ENCODE measurements at places on chromosomes 3 and 15.

DNA sequence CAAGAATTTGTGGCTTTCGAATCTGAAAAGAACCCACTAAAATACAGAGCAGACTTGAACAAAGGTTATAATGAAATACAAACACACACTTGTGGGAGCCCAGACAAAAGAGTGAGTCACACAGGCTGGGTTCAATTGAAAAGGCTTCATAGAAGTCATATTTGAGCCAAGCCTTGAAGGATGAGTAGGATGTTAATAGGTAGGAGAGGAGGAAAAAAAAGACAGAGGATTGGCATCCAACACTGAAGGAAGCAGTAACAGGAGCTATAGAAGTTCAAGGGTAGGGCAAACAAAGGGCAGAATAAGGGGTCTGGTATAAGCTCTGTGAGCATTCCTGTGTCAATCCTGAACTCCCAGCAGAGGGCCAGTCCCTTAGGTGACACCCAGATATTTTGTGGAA, 325.4 kb downstream of the FOXP1 start:
- no peak for DNase-seq

GRCh38 chr3:126102530-126102951, 18.6 kb upstream of the SLC41A3 start:
- DNase-seq, result no peak

DNA sequence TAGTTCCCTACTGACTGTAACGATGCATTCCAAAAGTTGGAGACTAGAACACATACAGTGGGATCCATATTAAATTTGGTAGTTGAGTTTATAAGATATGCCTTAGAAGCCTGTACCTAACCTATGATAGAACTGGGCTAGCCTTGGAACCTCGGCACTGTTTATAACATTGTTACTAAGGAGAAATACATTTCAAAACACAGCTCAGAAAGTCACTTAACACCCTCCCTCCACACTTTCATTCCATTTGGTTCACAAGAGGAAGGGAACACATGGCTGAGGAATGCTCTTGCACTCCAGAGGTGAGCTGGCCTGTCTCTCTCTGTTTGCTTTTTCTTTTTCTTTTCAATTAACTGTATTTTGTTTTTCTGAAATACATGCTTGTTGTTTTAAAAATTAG, 48.7 kb upstream of the TSC22D2 start:
- DNase-seq, result no peak

GRCh38 chr3:188440340-188440972, 286.5 kb downstream of the LPP start:
- no peak for DNase-seq

DNA sequence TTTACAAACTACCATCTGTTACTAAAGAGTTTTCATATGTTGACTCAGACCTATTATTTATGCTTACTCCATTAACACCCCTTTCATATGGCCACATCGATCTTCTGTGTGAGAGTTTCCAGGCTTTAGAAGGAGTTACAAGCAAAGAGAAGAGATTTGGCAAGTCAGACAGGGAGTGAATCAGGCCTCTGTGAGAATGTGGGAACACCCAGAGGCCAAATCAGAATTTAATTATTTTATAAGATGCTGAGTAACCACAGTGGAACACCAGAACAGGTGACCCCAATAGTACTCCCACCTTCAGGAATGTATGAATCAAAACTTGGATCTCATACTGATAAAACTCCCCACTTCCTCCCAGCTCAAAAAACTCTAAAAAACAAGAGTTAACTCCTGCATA, 42.0 kb downstream of the IFT57 start:
- DNase-seq, result no peak

DNA sequence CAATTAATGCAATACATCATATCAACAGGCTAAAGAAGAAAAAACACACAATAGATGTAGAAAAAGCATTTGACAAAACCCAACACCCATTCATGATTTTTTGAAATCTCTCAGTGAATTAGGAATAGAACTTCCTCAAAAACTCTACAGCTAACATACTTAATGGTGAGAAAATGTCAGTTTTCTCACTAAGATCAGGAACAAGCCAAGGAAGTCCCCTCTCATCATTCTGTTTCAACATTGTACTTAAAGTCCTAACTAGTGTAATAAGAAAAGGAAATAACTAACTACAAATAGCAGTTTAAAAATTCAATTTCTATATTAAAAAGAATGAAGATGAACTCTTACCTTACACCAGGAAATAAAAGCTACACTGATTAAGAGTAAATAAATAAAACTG, 77.8 kb downstream of the DCLK3 start:
- DNase-seq, result no peak

- DNase-seq, result no peak
Observed at GRCh38 chr3:134333522-134334181, 40.6 kb downstream of the AMOTL2 start.
